ENCODE measurements at places on chromosomes 5 and 9.

GRCh38 chr5:112312295-112313275 lies 106.5 kb downstream of the EPB41L4A start:
- no peaks in the 10 kb centered on the region for H3K36me3 ChIP-seq
- no peak overlapping the region for H3K4me3 ChIP-seq
- DNase-seq: no peak
- H3K27ac ChIP-seq: no peak overlapping the region
- H3K4me1 ChIP-seq: peaks cover 8% of the 10 kb centered on the region
- no peaks in the 10 kb centered on the region for H3K27me3 ChIP-seq

DNA sequence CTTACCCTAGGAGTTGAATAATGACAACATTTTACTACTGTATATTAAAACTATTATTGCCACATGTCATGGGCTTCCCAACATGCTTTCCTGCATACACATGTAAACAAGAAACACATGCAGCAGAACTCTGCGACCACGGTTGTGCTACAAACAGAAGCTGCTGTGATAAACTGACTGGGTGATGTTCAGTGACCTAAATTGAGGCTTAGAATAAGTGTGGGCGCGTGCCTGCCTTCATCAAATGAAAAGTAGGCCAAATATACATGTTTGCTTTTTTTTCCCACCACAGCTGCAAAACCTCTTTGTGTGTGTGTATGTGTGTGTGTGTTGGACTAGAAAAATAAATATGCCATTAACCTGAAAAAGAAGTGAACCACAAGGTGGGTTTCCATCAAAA lies 1202.1 kb downstream of the PTPRD start:
- H3K27me3 ChIP-seq: no peaks in the 10 kb centered on the region
- H3K27ac ChIP-seq: no peak overlapping the region
- H3K4me1 ChIP-seq: no peaks in the 10 kb centered on the region
- no peak overlapping the region for H3K4me3 ChIP-seq
- no peaks in the 10 kb centered on the region for H3K36me3 ChIP-seq
- DNase-seq: no peak

- no peaks in the 10 kb centered on the region for H3K36me3 ChIP-seq
- no peaks in the 10 kb centered on the region for H3K4me1 ChIP-seq
- no peak overlapping the region for H3K4me3 ChIP-seq
Observed at GRCh38 chr5:121497176-121497575, 354.5 kb upstream of the FTMT start.

- DNase-seq: no peak
- H3K4me1 ChIP-seq: peaks cover 4% of the 10 kb centered on the region
- no peaks in the 10 kb centered on the region for H3K27me3 ChIP-seq
- no peaks in the 10 kb centered on the region for H3K36me3 ChIP-seq
- H3K4me3 ChIP-seq: no peak overlapping the region
- H3K27ac ChIP-seq: no peak overlapping the region
Observed at GRCh38 chr5:178074266-178074952, 38.9 kb upstream of the N4BP3 start.

- no peak overlapping the region for H3K27ac ChIP-seq
- no peaks in the 10 kb centered on the region for H3K4me1 ChIP-seq
- no peak for DNase-seq
- no peaks in the 10 kb centered on the region for H3K36me3 ChIP-seq
- H3K4me3 ChIP-seq: no peak overlapping the region
- H3K27me3 ChIP-seq: no peaks in the 10 kb centered on the region
Observed at GRCh38 chr9:17843236-17843635, 264.4 kb downstream of the SH3GL2 start.

GRCh38 chr9:137589441-137590122 lies 730 bp downstream of the ZMYND19 start:
- no peak for DNase-seq

DNA sequence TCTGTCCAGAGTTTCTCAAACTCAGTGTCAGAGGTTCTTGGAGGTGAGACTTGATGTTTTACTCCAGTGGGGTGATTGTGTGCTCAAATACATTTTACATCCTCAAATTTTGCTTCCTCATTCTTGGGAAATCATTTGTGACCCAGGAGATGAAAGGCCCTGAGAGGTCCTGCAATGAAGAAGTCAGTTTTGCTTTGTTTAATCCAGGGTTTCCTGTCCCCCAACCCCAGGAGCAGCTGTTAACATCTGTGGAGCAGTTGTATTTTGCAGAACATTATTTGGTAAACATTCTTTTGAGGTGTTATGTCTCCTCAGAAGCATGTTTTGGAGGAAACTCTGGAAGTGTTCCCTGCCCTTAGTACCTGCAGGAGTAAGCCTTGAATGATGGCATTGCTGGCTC lies 59.8 kb downstream of the DAB2IP start:
- no peak overlapping the region for H3K27ac ChIP-seq
- H3K4me1 ChIP-seq: no peaks in the 10 kb centered on the region
- no peaks in the 10 kb centered on the region for H3K27me3 ChIP-seq
- DNase-seq: no peak
- no peaks in the 10 kb centered on the region for H3K36me3 ChIP-seq

DNA sequence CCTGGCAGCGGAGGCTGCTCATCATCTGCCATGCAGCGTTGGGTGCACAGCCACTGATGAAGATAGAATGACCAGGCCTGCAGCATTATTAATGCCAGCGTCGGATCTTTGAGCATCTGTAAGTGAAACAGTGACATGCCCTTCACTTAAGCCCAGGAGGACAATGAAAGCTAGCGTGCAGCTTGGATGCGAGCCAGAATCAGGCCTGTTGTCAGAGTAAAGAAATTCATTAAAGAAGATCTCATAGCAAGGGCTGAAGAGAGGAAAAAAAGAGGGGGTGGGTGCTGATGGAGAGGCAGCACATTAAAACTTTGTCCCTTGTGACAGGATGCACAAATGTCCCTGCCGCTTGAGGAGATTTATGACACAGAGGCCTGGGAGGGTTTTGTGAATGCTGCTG lies 186.1 kb upstream of the MAST4 start:
- H3K36me3 ChIP-seq: no peaks in the 10 kb centered on the region
- peaks cover 6% of the 10 kb centered on the region for H3K4me1 ChIP-seq
- no peak for DNase-seq

GRCh38 chr9:110602281-110602680 lies 22.7 kb upstream of the SVEP1 start:
- no peak overlapping the region for H3K27ac ChIP-seq
- DNase-seq: no peak
- H3K4me1 ChIP-seq: no peaks in the 10 kb centered on the region
- no peaks in the 10 kb centered on the region for H3K27me3 ChIP-seq
- no peak overlapping the region for H3K4me3 ChIP-seq

DNA sequence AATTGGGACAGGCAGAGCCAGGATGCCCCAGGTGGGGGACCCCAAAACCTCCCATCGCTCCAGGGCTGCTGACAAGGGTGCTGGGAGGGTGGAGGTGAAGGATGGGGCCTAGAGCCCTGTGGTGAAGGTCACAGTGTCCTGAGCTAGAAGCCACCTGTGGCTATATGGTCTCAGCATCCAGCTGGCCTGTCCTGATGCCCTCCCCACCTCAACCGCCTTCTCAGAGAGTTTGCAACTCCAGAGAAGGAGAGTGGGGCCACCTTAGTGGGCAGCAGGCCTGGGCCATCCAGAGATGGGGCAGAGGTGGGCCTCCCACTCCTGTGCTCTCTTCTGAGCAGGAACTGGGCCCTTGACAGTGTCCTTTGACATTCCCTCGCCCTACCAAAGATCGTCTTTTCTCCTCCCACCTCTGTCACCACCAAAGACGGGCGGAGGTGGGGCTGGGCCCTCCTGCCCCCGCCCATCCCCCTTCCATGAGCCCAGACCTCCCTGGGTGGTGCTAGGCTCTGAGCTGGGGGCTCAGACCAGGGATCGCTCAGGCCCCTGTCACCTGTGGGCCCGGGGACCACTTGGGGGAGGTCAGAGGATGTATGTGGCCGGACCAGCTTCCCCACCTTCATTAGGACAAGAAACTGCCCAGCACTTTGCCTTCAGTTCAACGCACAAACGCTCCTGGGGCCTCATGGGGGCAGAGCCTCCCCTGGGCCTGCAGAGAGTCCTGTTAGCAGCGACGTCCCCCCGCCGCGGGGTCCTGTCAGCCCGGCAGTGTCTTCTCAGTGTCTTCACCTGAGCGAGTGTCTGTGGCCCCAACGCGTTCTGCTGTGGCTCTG lies 10.0 kb upstream of the DOLPP1 start:
- no peak for DNase-seq
- no peak overlapping the region for H3K27ac ChIP-seq
- H3K27me3 ChIP-seq: no peaks in the 10 kb centered on the region
- H3K4me3 ChIP-seq: no peak overlapping the region
- H3K4me1 ChIP-seq: no peaks in the 10 kb centered on the region

- H3K27me3 ChIP-seq: no peaks in the 10 kb centered on the region
- H3K36me3 ChIP-seq: no peaks in the 10 kb centered on the region
- H3K4me3 ChIP-seq: no peak overlapping the region
- no peak overlapping the region for H3K27ac ChIP-seq
- H3K4me1 ChIP-seq: peaks cover 12% of the 10 kb centered on the region
Observed at GRCh38 chr5:116668390-116668789, 93.8 kb upstream of the SEMA6A start.

- no peaks in the 10 kb centered on the region for H3K27me3 ChIP-seq
- no peak overlapping the region for H3K27ac ChIP-seq
- H3K36me3 ChIP-seq: no peaks in the 10 kb centered on the region
- H3K4me3 ChIP-seq: no peak overlapping the region
Observed at GRCh38 chr5:163407034-163407655, 30.2 kb upstream of the CCNG1 start.

- no peak for DNase-seq
- no peak overlapping the region for H3K27ac ChIP-seq
- no peaks in the 10 kb centered on the region for H3K27me3 ChIP-seq
- H3K36me3 ChIP-seq: no peaks in the 10 kb centered on the region
- no peaks in the 10 kb centered on the region for H3K4me1 ChIP-seq
Observed at GRCh38 chr5:94057217-94057616, 315.8 kb upstream of the POU5F2 start.

GRCh38 chr5:67253911-67254310 lies 57.3 kb upstream of the CD180 start:
- no peak overlapping the region for H3K4me3 ChIP-seq
- H3K27ac ChIP-seq: no peak overlapping the region
- no peaks in the 10 kb centered on the region for H3K4me1 ChIP-seq
- H3K27me3 ChIP-seq: no peaks in the 10 kb centered on the region
- H3K36me3 ChIP-seq: no peaks in the 10 kb centered on the region
- DNase-seq: no peak

- DNase-seq: no peak
- H3K4me1 ChIP-seq: peaks cover 2% of the 10 kb centered on the region
- no peaks in the 10 kb centered on the region for H3K27me3 ChIP-seq
Observed at GRCh38 chr5:143059355-143059754, 289.2 kb downstream of the ARHGAP26 start.

All from body of pancreas (tissue), 4 donors.